Fibroblast of the aortic adventitia (primary cell): ENCODE measurements at places on chromosomes 7 and 10. TPM values are rescaled to one million over a fixed set of nuclear protein-coding genes. Genes with fewer than 3 reads are reported as not detected.

The LIPF gene
- total RNA-seq = not detected in 2 replicates

The SPDYE3 gene
- total RNA-seq = not detected in 2 replicates

The MLXIPL gene
- 0.72 and 2.0 TPM in 2 replicates for total RNA-seq

The GSTO2 gene
- total RNA-seq = 3.4 and 8.9 TPM in 2 replicates

The BMS1 gene
- 16.1 and 29.6 TPM in 2 replicates for total RNA-seq

The SAMD9L gene
- 22.6 and 39.4 TPM in 2 replicates for total RNA-seq

The SPDYE9 gene
- total RNA-seq = 0.08 TPM in 1 of 2 replicates, not detected in the other

The CCDC71L gene
- 25.1 and 40.6 TPM in 2 replicates for total RNA-seq

The ANKRD2 gene
- 0.27 and 0.57 TPM in 2 replicates for total RNA-seq

The TFR2 gene
- 0.08 and 1.2 TPM in 2 replicates for total RNA-seq

The TRIL gene
- 0.81 and 6.3 TPM in 2 replicates for total RNA-seq

The GNAT3 gene
- not detected in 2 replicates for total RNA-seq
